ENCODE measurements at places on chromosomes 7 and 10. TPM values are rescaled to one million over a fixed set of nuclear protein-coding genes. Genes with fewer than 3 reads are reported as not detected.
A peak's percentile ranks its signal among the peaks of the same experiment; 100 is the strongest.

The SPDYE6 gene
- total RNA-seq = not detected

DNA sequence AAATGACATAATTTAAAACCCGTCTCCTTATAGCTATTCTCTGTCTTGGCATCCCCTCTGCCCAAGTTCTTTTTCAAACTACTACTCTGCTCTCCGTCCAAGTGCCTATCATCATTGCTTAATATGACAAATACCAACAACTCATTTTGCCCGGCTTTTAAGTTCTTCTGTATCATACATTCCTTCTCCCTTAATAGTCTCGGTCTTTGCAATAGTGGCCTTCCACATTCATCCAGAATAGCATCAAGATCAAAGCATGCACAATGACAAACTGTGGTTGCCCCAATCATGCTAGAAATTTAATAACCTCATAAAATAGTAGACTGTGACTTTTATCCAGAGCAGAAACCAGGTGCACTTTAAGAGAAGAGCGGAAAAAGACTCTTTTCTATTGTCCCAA is 198.9 kb downstream of the ETV1 start:
- DNase-seq = no peak

DNA sequence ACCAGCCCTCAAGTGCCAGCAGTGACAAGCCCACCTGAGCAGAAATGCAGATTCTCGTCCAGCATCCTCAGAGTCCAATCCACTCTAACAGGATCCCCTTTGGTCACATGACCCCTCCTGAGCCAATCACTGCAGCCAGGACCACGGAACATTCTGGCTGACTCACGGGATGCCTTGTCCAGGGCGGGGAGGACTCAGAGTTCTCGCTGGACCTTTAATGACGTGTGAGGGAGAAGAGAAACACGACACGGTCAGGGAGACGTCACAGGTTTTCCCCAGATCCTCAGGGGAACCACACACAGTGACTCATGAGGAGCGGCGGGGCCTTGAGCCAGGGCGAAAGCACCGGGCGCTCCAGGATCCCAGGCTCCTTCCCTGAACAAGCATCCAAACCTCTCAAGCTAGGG is 155.7 kb downstream of the PTPRN2 start:
- DNase-seq = no peak

The SYT15 gene
- total RNA-seq = 1.8 TPM

GRCh38 chr10:11875494-11876281 is 52.5 kb downstream of the PROSER2 start:
- peak; percentile 67 for DNase-seq

DNA sequence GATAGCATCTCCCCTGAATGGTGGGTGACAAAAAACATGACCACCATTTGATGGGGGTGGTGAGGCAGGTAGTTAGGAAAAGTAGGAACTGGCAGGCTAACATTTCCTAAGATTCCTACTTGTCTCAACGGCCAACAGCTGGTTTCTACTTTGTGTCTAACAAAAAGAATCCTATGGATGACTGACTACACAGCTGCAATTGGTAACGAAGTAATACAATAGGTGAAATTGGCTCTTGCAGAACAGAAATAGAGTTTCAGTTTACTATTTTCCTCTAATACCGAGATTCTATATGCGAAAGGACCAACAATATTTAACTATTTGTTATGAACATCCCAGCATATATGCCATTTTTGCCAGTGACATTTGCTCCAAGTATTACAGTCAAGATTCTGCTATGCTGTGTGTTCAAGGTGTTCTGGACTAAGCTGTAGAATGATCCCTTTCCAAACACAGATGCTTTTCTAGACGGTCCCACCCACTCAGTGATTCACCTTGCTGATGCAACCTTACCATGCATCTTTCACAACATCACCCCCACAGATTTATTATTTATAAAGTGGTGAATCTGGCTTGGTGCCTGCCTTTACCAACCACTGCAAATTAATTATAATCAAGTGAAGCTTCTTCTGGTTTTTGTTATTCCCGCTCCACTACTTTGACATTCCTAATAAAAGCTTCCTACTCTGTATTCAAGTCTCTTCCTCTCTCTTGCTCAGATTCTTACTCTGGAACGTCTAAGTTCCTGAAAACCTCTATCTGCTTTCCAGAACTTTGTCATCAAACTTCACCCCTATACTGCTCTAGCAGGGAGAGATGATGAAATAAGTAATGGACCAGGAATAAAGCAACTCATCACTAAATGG is 16.8 kb downstream of the BBIP1 start:
- no peak for DNase-seq

GRCh38 chr7:129665013-129665401 is 53.5 kb downstream of the NRF1 start:
- DNase-seq = no peak

The TMEM106B gene
- total RNA-seq = 35.1 TPM

DNA sequence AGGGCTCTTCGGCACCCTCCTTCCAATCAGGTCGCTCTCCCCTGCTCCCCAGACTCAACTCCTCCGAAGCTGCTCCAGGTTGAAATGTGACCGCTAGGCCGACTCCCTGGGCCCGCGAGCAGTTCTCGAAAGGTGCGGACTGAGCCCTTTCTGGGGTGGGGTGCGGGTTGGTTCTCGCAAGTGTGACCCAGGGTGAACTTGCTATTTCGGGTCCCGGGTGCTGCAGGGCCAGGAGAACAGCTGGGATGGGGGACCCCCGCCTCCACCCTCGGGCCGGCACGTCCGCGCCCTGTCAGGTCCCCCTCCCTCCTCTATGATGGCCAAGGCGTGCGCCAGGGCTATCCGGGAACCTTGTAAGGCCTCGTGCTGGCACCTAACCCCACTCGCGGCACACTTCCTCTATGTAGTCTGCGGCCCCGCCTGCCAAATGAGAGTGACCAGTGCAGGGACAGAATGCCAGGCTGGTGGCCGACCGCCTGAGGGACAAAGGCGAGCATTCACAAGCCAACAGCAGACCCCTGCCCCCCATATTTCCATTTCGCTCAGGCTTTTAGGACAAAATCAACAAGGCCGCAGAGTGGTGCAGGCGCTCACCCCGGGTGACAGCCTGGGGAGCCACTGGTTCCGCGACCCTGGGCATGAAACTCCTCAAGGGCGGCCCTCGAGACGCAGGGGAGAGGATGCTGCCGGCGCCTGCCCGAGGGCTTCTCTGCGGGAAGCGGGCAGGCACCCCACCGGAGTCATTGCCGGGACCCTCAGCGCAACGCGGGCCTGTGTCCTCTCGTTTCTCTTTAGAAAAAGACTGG is 13.7 kb upstream of the HOXA13 start:
- no peak for DNase-seq

The DNAAF5 gene
- 8.7 TPM for total RNA-seq

The THAP5 gene
- 29.9 TPM for total RNA-seq

The EVX1 gene
- total RNA-seq = not detected

DNA sequence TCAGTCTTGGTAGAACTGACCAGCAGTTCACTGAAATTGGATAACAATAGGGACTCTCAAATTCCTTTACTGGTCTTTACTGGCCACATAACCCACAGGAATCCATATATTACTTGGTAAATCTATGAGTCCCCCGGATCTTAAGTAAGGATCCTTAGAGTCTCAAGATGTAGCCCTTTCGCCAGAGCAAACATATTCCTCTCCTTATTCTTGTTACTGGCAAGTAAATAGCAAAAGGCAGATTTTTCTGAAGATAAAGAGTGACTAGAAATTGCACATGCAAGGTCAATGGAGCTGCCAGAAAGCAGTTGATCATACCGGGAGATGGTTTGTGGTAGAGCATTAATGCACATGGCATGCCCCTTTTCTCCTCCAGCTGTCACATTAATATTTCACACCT is 283.0 kb downstream of the HDAC9 start:
- no peak for DNase-seq

DNA sequence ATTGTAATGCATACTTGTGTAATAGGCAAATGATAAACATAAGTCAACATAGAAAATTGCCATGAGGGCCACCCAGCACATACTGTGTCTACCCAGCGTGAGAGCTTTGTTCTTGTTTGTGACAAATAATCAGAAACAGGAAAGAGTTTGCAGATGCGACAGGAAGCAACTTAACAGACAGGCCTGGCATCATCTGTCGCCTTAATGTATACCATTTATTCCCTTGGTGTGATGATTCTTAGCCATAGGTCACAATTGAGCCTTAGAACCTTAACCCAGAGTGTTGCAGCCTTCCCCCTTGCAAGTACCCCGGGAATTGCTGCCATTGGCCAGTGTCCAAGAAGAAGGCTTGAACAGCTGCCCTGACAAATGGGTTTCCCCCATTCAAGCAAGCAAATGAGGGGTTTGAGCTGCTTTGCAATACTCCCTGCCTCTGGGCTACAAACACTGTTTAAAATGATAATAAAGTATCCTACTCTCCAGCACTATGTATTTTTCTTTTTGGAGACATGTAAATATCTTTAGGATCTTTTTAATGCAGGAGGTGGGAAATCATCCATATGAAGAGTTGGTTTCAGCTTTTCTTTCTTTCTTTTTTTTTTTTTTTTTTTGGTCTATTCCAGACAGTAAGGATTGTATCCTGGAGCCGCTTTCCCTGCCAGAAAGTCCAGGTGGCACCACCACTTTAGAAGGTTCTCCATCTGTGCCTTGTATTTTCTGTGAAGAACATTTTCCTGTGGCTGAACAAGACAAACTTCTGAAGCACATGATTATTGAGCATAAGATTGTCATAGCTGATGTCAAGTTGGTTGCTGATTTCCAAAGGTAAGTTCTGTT is 80.0 kb downstream of the ZNF277 start:
- DNase-seq = no peak

- DNase-seq = no peak
Measured at GRCh38 chr10:3765146-3765545, 19.9 kb downstream of the KLF6 start.

The PRKCQ gene
- total RNA-seq = 3.3 TPM

- DNase-seq = no peak
Measured at GRCh38 chr7:79741684-79742083, 288.2 kb upstream of the MAGI2 start.

DNA sequence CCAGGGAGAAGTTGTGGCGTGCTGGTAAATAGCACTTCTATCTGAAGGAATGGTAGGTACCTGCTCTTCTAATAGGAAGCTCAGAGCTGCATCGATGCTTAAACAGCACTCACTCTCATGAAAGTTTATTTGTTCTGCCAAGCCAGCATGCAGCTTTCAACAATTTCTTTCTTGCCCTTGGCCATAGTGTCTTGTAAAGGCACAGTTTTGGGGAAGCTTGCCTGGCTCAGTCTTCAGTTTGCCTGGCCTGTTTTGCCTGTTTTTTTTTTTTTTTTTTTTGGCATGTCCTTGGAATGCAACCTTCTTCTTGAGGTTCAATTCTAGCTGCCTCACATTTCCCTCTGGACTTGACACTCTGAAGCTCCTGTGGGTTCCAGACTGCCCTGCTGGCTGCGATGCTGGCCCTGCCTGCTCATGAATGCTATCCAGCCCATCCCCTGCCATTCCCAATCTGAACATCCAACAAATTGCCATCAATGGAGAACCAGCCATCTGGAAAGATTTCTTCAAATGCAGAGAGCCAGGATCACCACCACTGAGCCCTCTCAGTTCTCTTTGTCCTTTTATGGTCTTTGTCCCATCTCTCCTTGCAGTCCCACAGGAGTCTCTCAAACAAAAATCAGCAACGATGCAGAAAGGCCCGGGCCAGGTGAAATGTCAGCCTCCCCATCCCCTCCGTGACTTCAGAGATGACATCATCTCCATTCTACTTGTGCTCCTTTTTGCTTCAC is 133.9 kb downstream of the ANLN start:
- no peak for DNase-seq

- no peak for DNase-seq
Measured at GRCh38 chr10:125095228-125095627, 65.1 kb downstream of the CTBP2 start.
